Activated CD8-positive, alpha-beta memory T cell treated with anti-CD3 and anti-CD28 coated beads for 4 hours (primary cell): ENCODE measurements at places on chromosomes 1 and 21.

- DNase-seq, result no peak
Observed at GRCh38 chr1:82778612-82779011, 977.9 kb downstream of the ADGRL2 start.

DNA sequence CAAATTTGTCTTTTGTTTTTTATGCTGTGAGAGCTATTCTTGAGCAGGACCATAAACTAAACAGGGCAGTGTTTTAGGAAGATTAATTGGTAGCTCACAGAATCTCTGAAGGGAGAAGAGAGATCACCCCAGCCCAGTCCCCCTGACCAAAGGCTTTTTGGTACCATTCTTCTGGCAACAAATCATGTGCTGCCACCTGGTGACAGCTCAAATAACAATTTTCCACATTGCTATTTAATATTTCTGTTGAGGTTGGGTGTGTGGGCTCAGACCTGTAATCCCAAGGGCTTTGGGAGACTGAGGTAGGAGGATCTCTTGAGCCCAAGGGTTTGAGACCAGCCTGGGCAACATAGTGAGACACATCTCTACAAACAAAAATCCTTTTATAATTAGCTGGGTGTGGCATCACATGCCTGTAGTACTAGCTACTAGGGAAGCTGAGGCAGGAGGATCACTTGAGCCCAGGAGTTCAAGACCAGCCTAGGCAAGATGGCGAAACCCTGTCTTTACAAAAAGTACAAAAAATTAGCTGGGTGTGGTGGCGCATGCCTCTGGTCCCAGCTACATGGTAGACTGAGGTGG, 2.2 kb upstream of the TESK2 start:
- DNase-seq, result peak; percentile 18

DNA sequence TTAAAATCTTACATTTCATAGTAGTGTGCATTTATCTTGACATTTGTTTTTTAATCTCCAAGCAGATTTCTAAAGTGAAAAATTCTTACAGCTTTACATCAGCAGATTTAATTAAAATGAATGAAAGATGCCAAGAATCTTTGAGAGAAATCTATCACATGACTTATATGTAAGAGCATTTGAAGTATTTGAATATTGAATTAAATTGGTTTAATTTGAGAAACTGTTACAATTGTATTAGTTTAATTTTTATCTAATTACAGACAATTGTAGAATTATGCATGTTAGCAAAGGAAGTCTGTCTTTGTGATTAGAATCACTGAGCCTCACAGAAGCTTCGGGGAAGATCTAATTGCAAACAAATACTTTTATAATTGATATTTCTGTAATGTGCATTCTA, 52.2 kb downstream of the ASB17 start:
- DNase-seq, result no peak

- no peak for DNase-seq
Observed at GRCh38 chr1:205775717-205776056, 405 bp upstream of the RAB29 start.

- no peak for DNase-seq
Observed at GRCh38 chr21:38311765-38312164, 55.0 kb downstream of the KCNJ15 start.

DNA sequence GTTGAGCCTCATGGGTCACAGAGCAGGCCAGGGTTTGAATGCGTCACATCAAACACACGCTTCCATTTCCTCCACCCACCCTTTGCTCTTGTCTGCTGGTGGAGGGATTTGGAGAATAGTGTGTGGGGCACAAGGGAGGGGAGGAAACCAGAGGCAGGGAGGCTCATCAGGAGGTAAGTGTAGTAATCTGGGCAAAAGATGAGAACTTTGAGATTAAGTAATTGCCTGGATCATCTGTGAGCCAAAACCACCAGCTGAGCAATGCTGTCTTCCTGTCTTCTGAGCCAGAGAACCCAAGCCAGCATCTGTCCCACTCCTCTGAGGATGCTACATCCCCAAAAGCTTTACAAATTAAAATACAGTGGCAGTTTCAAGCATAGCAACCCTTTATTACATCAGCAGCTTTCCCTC, 45.2 kb downstream of the C8B start:
- DNase-seq, result no peak

DNA sequence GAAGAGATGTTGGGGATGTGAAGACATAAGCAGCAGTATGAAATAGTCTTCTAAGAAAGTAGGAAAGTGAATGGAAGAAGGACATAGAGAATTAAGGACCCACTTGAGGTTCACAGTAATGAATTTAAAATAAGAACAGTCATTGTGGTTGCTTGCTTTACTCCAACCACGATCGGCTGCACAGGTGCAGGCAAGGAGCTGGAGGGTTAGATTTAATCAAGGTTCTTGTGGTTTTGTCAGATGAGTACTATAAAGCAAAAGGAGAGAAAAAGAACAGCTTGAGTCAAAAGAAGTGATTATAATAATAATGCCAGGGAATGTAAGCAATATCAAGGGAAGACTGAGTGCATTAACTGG, 46.1 kb upstream of the RBM34 start:
- DNase-seq, result peak; percentile 13

DNA sequence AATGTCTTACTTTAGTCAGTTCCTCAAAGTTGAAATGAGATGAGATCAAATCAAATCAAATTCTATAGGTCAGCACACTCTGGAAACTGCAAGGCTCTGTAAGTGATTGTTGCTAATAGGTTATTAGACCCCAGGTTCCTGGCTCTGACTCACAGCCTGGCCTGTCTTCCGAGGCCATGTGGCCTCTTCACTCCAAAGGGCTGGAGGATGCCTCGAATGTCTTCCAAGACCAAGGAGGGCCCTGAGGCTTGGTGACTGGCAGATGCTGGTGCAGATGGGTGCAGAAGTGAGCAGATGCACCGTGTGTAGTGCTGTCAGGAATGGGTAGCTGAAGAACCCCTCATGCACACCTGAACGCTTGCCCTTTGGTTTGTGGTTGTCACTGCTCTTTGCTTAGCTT, 113.4 kb downstream of the MAB21L3 start:
- no peak for DNase-seq

DNA sequence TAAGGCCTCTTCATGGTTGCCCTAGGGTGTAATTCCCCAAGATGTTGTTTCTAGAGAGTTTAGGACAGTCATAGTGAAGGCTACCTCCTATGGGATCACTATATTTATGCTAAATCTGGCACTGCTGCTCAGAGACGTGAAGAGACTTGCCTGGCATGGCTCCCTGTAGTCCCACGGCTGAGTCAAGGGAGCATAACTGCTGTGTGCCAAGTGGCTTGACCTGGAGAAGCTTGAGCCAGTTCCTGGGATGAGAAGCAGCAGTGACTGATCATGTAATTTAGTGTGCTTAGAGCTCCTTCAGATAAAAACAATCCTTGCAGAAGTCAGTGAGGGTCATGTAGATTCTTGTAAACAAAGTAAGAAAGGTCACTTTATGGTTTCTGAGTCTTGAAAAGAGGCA, 68.9 kb upstream of the TSPAN2 start:
- DNase-seq, result no peak

DNA sequence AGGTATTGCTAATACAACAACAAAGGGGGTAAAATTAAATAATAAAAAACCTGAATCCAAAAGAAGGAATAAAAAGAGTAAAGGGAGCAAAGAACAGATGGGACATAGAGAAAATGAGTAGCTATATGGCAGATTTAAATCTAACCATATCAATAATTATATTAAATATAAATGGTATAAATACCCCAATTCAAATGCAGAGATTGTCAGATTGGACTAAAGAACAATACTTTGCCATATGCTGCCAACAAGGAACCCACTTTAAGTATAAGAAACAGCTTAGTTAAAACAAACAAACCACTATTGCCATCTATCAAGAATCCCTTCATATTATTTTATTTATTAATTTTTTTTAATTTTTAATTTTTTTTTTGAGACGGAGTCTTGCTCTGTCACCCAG, 86.8 kb downstream of the MT1HL1 start:
- no peak for DNase-seq

DNA sequence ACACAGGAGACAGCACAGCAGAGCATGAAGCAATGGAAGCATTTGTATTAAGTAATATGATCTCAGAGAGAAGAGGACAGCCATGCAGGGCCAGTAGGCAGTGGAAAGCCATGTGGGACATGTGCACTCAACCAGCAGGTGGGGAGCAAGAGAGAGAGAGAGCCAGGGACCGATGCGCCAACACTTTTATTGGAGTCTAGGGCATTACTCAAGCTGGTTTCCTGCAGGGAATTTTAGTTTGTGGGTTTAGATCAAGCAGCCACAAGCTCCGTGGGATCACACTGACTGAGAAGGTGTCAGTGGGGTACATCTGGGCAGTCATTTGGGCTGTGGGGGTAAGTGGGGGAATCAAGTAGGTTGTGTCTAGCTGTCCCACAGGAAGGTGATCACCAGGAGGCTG, 137.1 kb downstream of the PCBP3 start:
- DNase-seq, result no peak

- no peak for DNase-seq
Observed at GRCh38 chr1:198174297-198174696, 17.5 kb downstream of the NEK7 start.

GRCh38 chr1:47478090-47478489, 40.2 kb downstream of the FOXD2 start:
- DNase-seq, result no peak

GRCh38 chr1:168601051-168601450, 24.6 kb downstream of the XCL1 start:
- no peak for DNase-seq

- DNase-seq, result no peak
Observed at GRCh38 chr1:71577451-71578131, 496.8 kb upstream of the ZRANB2 start.

DNA sequence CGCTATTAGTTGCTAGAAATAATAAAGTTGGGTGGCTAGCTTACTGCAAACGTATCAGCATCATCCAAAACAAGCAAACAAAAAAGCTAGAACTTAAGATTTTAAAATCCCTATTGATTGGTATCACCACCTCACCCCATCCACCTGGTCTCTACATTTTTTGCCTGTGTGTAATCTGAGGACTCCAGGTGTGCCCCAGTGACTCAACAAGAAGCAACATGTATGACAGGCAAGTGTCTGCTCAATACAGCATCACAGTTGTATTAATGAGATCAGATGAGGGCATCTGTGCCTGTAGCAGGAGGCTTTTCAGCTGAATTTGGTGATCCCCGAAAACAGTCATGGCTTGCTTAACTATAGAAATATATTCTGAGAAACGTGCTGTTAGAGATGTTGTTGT, 14.6 kb upstream of the PAPPA2 start:
- DNase-seq, result no peak

- DNase-seq, result no peak
Observed at GRCh38 chr1:41813226-41813625, 105.5 kb downstream of the HIVEP3 start.

DNA sequence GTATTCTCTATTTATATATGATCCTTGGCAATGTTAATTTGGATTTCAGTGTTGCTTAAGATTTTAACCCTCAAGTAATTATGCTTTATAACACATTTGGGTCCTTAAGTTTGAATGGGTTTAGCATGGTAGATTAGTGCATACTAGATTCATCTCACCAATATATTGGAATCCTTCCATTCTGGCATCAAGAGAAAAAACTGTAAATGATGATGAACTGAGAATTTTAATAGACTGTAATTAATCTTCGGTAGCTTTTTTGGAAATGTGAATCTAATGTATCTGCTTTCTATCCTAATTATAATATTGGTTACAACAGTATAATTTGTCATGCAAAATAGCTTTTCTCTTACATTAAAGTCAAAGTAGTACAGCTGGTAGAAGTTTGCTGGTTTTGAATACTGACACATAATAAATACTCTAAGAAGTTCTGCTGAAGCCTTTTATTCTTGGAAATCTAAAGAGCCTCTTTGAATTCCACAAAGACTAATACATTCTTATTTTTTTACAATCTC, 279.8 kb downstream of the AMY1C start:
- no peak for DNase-seq

DNA sequence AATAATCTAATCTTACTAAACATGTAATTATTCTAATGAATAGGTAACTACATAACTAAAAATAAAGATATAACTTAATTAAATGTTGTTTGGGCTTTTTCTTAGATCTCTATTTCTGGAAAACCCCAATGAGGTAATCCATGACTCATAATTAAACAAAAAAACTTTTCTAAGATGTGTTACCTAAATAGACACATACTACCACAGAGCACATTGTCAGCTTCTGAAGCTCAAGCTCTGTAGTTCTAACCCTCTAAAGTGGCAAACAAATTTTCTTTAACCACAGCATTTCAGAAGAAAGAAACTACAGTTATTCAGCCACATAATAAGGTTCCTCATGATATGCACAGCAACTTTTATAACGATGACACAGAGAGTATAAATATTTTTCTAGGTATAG, 4.2 kb downstream of the OR6K3 start:
- no peak for DNase-seq

DNA sequence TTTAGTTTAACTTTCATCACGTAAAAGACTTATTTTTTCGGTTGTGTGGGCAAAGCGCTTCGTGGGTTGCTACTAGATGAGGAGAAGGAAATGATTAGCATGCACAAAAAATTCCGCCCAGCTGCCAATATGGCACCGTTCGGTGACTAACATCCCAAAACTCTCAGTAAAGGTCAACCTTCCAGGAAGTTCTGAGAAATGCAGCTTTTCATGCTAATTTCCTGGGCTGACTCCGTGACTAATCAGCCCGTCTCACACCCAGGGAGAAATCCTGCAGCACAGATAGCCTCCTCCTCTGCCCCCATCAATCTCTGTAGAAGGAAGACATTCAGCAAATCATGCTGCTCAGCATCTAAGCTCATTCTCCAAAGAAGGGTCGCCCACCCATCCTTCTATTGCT, 34.1 kb downstream of the TMCO4 start:
- no peak for DNase-seq

- no peak for DNase-seq
Observed at GRCh38 chr1:36497207-36497606, 14.5 kb upstream of the CSF3R start.

GRCh38 chr1:201108614-201109013, 3.6 kb downstream of the CACNA1S start:
- DNase-seq, result no peak

DNA sequence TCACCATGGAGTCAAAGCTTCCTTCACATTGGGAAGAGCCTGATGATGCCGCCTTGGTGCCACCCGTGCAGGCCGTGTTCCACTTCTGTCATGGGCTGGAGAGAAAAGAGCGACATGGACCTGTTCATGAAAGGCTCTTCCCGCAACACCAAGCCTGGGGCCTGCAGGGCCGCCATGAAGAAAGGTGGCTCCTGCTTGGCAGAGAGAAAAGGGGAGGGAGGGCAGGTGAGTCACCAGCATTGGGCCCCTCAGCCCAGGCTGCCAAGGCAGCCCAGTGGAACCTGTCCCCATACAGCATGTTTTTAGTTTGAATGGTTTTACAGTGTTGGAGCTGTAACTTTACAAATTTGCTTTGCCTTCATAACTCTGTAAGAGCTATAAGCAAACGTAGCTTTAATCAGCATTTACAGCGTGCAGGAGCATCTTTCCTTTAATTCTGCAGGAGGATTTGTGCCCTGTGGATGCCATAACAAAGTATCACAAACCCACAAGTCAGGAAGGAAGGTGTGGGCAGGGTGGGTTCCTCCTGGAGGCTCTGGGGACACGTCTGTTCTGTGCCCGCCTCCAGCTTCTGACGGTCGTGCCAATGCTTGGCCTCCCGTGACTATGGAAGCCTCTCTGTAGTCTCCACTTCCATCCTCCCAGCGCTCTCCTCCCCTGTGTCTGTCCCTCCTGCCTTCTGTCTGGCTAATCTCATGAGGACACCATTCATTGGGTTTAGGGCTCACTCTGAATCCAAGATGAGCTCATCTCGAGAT, 49.1 kb downstream of the RIPK4 start:
- DNase-seq, result no peak
